Spleen (tissue), 13 donors: ENCODE measurements at places on chromosomes 6 and 20.

- H3K4me1 ChIP-seq: no peaks in the 10 kb centered on the region
- H3K27ac ChIP-seq: no peak overlapping the region
- H3K36me3 ChIP-seq: no peaks in the 10 kb centered on the region
- H3K4me3 ChIP-seq: no peak overlapping the region
- DNase-seq: no peak
- H3K27me3 ChIP-seq: no peaks in the 10 kb centered on the region
Measured at GRCh38 chr20:8115436-8115835, 16.6 kb upstream of the PLCB1 start.

DNA sequence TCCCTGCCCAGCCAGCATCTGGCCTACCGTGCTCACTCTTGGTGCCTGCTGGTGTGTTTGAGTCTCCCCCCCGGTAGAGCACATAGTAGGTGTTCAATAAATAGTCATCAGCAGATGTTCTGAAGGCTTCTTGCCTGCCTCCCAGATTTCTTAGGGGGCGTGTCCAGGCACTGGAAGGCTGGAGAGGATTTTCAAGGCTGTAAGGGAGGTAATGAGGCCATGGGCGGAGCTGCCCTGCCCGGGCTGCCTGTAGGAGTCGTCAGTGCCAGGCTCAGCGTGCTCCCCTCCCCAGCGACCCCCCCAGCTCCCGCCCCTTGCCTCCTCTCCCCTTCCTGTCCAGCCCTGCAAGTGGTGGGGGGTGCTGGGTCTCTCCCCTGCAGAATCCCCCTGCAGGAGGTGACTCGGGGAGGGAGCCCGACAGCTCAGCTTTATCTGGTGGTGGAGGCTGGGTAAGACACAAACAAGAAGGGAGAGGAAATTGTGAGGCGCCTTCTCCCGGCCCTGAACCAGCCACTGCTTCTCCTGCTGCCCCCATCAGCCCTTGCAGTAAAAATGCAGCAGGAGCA is 55.9 kb downstream of the BCAS4 start:
- H3K27ac ChIP-seq: no peak overlapping the region
- H3K4me3 ChIP-seq: no peak overlapping the region
- H3K27me3 ChIP-seq: no peaks in the 10 kb centered on the region
- DNase-seq: no peak

DNA sequence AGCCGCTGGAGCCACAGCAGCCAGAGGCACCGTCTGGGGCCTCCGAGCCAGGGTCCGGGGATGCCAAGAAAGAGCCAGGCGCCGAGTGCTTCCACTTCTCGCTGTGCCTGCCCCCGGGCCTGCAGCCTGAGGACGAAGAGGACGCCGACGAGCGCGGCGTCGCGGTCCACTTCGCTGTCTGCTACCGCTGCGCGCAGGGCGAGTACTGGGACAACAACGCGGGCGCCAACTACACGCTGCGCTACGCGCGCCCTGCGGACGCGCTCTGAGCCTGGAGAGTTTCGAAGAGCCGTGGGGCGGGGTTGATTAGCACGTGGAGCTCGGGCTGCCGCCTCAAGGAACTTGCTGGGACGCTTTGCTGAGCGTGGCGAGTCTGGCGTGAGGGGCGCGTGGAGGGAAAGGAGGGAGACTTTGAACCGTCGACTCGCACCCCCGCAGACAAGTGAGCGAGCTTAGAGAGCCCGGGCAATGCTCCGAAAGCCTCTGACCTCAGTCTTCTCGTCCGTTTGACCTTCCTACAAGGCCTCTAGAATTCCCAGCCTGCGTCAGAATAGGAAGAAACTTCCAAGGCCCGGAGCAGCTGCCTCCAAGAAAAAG is 1.3 kb downstream of the PPP1R3G start:
- no peak for DNase-seq
- H3K36me3 ChIP-seq: no peaks in the 10 kb centered on the region
- H3K4me3 ChIP-seq: peak overlapping the region; percentile 30
- H3K27ac ChIP-seq: no peak overlapping the region

GRCh38 chr6:100775667-100776066 is 105.5 kb downstream of the ASCC3 start:
- H3K27me3 ChIP-seq: no peaks in the 10 kb centered on the region
- no peak overlapping the region for H3K27ac ChIP-seq
- no peaks in the 10 kb centered on the region for H3K36me3 ChIP-seq
- no peak for DNase-seq
- H3K4me3 ChIP-seq: no peak overlapping the region
- no peaks in the 10 kb centered on the region for H3K4me1 ChIP-seq

DNA sequence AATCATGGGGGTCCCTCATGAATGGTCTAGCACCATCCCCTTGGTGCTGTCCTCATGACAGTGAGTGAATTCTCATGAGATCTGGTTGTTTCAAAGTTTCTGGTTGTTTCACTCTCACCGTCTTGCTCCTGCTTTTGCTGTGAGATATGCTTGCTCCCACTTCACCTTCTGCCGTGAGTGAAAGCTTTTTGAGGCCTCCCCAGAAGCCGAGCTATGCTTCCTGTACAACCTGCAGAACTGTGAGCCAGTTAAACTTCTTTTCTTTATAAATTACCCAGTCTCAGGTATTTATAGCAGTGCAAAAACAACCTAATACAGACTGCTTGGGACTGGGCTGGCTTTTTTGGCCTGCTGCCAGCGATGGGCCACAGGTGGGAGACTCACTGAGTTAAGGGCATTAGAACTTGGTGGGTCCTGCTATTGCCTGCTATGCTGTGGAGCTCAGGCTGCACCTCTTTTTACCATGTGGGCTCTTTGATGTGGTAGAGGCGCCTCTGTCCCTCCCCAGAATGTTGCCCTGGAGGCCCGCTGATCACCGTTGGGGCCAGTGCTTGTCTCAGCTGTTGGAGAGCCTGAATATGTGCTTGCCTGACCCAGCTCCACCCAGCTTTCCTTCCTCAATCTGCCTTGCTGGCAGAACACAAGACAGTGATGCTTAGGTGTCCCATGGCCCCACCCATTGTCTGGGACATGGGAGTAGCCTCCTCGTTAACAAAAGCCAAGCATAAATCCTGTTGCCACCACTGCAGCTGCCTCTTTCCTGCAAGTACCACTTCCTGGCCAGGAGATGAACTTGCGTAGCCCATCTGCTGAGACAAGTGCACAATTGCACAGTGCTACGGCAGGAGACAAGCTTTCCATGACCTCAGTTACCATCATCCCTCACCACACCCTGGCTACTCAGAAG is 47.1 kb downstream of the IGF2R start:
- peaks cover 24% of the 10 kb centered on the region for H3K4me1 ChIP-seq
- peak overlapping the region; percentile 6 for H3K27ac ChIP-seq
- H3K36me3 ChIP-seq: no peaks in the 10 kb centered on the region
- DNase-seq: no peak
